ENCODE measurements at places on chromosomes 4 and X. TPM values are rescaled to one million over a fixed set of nuclear protein-coding genes. Genes with fewer than 3 reads are reported as not detected.

GRCh38 chr4:58734030-58734674 is 1624.0 kb upstream of the IGFBP7 start:
- DNase-seq = no peak

- no peak for DNase-seq
These were observed 9.1 kb upstream of the GTPBP6 start for GRCh38 chrX:327660-328126.

DNA sequence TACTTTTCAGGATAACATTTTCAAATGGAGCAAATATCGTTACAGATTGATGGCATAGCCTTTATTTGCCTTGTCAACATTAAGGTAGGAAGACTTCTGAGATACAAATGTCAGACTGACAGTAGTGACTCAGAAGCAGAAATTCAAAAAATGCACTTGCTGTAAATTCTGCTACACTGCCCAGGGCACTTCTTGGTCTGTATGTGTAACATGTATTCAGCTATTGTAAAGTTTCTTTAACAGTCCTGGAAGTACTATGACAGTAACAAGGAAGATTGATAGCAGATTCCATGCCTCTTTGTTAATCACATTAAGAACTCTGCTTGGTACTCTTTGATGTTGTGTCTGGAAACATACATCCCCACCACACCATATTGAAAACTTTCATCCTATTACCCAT is 69.6 kb upstream of the PCDH18 start:
- no peak for DNase-seq

DNA sequence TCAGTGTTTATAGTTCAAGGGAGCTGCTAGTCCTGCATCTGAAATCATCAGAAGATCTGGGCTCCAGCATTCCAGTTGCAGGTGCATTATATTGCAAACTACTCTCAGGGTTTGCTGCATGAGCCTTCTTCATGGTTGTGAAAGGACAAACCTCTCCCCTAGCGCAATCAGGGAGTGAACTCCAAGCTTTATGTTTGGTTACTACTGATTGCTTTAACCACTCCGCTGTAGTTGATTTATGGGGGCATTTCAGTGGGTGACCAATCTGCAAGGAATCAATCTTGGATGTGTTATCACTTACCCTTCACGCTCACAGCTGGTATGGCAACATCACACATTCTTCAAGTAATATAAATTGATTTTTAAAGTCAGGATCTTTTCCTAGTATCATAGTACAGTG is 552.1 kb downstream of the SPOCK3 start:
- no peak for DNase-seq

The LYAR gene
- 35.7 TPM for total RNA-seq

The SPACA5 gene
- not detected for total RNA-seq

Measured in naive thymus-derived CD8-positive, alpha-beta T cell (primary cell).